ENCODE measurements at places on chromosomes 7 and 10.

- DNase-seq: no peak
Measured at GRCh38 chr7:43538404-43538771, 44.5 kb upstream of the STK17A start.

DNA sequence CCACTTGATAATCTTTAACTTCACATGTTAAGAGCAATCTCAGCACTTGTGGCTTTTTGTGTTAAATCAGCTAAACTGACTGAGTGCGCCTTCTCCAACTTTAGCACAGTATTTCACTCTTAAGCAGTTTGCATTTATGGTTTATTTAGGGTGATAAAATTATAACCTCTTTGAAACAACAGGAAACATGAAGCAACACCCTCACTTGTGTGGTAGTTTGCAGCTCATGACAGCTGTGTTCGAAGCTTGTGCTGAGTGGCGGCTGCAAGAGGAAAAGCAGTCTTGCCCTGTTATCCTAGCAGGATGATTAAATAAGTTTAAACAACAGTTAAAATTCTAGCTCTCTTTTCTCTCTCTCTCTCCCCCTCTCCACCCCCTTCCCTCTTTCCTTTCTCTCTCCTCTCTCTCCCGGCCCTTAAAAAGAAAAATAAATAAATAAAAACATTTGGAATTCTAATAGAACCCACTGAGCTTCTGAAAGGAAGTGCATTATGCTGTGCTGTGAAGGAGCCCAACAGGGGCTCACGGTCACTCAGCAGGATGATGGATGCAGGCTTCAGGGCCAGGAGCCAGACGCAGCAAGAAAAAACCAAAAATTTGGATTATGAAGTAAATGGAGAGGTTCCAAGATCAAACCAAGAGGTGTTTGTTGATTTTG is 25.2 kb downstream of the OGDH start:
- no peak for DNase-seq

- no peak for DNase-seq
Measured at GRCh38 chr7:26668821-26669220, 195.6 kb downstream of the SKAP2 start.

DNA sequence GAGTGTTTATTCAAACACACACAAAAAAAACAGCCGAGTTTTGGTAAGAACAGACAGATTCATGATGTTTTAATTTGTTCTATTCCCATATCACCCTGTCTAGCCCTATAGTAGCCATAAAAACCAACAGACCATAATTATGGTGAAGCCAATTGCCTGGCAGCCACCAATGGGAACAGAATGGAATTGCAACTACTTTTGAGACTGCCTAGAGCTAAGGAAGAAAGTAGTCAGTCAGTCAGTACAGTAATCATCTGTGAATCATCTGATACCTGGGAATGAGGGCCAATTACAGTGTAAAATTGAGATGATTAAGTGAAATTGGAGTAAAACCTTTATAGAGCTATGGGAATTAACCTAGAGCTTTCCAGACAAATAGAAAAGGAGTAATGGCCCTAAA is 952.7 kb upstream of the KCND2 start:
- no peak for DNase-seq

- no peak for DNase-seq
Measured at GRCh38 chr10:121243609-121244241, 354.5 kb downstream of the FGFR2 start.

DNA sequence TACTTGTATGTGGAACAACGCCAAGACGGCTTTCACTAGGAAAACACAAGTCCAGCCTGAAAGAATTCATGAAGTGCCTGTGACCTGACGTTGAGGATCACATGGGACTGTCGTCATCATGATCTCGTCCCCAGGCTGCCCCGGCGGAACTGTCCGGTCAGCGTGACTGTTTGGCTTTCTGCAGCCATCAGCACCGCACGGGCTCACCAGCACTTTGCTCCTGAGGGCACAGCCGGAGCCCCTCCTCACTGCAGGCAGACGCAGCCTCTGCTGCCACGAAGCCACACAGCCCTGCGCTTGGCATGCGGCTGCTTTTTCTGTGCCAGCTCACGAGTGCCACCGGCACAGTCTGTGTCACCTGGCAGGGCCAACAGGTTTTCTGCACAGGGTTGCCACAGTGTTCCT is 9.4 kb upstream of the GET4 start:
- no peak for DNase-seq

GRCh38 chr7:82677493-82677892 is 233.9 kb upstream of the CACNA2D1 start:
- DNase-seq: peak; percentile 16

- DNase-seq: no peak
Measured at GRCh38 chr10:48931188-48931587, 8.5 kb downstream of the LRRC18 start.

DNA sequence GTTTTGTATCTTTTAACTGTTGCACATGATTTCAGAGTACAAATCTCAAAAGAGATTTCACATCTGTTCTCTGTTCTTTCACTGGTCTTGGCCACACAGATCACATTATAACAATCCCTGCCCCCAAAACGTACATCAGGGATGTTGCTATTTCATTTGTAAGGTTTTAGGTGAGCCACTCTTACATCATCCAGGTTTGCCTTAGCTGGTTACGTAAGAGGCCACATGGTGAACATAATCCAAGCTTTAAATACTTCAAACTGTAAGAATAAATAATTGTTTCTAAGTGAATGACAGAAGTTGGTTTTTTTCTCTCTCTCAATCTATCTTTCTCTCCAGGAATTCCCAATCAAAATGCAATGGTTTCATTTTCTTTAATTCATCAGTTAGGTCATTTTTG is 245.9 kb upstream of the HGF start:
- no peak for DNase-seq

- no peak for DNase-seq
Measured at GRCh38 chr7:142513178-142513955, 235.9 kb upstream of the PRSS1 start.

GRCh38 chr7:46900312-46901263 is 681.3 kb downstream of the TNS3 start:
- no peak for DNase-seq

DNA sequence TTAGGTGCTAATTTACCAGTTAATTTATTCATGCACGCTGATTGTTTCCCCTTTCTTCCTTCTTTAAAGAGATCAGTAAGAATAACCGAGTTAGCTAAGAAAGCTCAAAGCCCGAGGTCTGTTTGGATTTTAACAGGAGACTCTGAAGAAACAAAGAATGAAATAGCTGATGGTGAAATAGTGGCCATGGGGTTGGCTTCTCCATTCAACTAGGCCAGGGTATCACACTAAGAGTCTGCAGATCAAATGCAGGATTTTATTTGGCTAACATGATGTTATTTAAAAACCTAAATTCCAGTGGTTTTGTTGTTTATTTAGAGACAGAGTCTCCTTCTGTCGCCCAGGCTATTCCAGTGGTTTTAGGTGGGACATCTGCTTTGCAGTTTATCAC is 65.2 kb upstream of the SYPL1 start:
- no peak for DNase-seq

Data from activated T-helper 1 cell treated with Interleukin-2 at 50 U/mL for 16 hours (primary cell).